Panc1 (cell line): ENCODE measurements at places on chromosomes 5 and 9.

DNA sequence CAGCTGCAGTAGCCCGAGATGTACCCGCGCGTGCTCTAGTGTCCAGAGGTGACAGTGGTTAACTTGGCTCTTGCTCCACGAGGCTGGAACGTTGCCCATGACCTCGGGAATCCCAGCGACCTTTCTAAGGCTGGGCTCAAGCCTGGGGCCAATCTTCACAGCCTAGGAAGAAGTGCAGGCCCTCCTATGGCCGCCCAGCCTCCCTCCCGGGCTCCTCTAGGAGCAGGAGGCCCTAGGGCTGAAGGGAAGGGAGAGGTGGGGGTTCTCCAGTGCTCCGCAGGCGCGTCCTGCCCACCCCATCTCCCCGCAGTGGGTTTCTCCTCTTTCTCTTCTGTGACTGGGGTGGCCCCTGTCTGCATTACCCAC lies 13.3 kb downstream of the NR2F1 start:
- no peak for DNase-seq

DNA sequence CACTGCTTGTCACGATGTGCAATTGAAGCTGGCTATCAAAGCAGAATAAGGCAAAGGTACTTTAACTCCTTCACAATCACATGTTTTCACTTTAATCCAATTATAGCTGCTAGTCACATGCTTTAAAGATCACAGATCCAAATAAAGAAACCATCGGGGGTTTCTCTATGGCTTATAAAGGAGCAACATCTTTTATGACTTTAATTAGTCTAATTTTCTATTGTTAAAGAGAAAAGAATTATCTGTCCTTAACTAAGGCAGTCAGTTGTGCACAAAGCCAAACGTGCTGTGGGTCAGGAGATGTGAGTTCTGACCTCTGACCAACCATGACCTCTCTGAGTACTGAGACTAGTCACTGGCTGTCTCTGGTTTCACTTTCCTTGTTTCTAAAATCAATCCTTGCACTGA lies 561.1 kb downstream of the RAB3C start:
- DNase-seq = no peak

- DNase-seq = no peak
These were observed 320.2 kb downstream of the RFX3 start for GRCh38 chr9:3205421-3206095.

DNA sequence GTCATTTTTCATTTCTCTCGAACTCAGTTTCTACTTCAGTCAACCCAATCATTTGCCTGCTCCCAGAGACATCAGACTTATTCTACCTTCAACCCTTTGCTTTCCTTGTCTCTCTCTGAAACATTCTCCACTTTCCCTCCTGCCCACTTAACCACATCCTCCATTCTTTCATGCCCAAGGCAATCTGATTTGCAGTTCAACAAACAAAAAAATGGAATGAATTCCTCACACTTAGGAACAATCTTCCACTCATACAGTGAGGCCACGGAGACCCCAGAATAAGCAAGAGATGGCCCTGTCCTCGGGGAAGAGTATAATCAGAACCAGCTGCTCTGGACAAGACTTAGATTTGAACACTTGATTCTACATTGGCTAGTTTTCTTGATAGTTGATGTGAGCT lies 180.5 kb downstream of the RFK start:
- no peak for DNase-seq

DNA sequence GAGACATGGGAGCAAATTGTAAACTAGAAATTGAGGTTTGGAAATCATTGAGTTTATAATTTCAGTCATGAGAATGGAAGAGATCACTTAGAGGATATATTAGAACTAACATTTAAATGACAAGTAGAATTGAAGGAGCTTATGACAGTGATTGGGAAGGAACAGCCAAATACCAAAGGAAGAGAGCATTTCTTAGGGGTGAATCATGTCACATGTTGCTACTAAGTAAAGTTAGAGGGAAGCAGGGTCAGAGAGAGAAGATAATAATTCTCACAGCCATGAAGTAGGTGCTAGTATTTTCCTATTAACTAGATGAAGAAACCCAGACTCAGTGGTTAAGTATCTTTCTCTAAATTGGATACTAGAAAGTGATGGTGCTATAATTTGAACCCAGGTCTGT lies 59.3 kb downstream of the COMMD10 start:
- no peak for DNase-seq

GRCh38 chr5:177994561-177995190 lies 1.4 kb downstream of the PROP1 start:
- no peak for DNase-seq

DNA sequence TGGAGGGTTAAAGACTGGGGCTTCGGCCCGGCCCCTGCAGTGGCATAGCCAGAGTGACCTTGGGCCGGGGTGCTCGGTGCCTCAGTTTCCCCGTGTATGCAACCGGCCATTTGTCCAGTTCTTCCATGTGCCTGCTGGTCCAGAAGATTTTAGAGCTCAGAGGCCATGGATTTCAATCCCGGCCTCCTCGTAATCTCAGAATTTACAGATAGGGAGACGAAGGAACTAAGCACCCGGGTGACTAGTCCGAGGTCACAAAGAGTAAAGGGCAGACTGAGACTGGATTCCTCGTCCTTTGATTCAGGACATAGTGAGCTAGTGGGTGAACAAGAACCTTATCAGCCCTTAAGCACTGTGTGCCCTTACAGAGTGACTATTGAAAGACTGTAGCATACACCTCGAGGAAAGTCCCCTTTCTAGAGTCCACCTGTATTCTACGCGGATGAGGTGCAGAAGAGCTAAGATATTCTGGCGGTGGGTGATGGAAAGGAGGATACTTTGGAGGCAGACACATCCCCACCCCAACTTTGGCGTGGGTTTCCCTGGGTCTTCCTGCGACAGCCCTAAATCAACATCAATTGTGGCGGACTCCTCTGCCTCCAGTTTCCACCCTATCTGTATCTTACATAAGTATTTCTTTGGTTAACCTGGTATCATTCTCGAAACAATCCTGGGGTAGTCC lies 597 bp downstream of the SLC31A1 start:
- DNase-seq = no peak

DNA sequence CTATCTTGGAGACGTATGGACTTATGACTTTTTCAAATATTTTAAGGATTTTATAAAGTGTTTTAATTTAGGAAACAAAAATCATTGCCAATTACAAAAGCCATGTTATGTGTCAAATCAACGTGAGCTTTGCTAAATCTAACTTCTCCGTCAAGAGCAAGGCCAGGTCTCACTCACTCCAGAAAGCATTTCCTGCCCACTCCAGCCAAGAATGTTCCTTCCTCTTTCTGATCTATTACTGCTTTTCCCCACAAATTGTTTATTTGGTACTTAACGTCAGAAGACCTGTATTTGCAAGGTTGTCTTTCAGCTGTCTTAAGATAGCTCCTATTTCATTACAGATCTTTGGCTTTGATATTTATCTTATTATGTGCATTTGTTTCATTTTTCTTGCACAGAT lies 193.5 kb upstream of the HAPLN1 start:
- DNase-seq = no peak

DNA sequence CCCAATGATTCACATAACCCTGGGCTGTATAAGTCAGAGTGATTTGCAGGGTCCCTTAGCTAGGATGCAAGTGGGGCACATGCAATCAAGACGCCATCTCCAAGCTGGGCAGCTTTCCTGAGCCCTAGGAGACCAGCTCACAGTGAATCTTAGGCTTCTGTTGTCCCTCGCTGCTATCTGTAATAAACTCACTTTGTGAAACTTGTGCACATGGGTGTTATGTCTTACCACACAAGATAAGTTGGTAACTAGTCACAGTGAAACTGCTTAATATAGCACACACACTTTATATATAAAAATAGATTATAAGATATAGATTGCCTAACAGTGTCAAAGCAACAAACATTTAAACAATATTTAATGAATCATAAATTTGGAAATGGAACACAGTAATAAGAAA lies 658.5 kb downstream of the SLCO4C1 start:
- DNase-seq = no peak

- DNase-seq = no peak
These were observed 61.4 kb downstream of the SLC44A1 start for GRCh38 chr9:105305856-105306255.

DNA sequence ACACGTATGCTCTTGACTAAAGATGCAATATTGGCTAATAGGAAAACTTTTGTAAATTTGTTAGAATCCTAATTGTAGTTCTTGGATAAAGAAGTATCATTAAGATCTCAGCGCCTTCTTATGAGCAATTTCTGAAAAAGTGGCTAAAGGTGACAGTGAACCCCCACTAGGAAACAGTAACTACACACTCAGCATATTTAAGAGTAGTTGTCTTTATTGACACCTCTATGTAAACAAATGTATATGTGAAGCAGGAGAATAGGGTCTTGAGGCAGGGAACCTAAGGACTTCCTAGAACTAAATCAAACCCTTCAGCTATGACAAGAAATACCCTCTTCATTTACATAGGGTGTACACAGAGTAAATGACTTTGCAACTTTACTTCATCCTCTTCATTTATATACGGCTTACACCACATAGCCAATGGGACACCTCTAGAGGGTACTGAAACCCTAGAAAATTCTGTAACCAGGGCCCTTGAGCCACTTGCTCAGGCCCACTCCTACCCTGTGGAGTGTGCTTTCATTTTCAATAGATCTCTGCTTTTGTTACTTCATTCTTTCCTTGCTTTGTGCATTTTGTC lies 2.8 kb downstream of the NIPSNAP3A start:
- no peak for DNase-seq

DNA sequence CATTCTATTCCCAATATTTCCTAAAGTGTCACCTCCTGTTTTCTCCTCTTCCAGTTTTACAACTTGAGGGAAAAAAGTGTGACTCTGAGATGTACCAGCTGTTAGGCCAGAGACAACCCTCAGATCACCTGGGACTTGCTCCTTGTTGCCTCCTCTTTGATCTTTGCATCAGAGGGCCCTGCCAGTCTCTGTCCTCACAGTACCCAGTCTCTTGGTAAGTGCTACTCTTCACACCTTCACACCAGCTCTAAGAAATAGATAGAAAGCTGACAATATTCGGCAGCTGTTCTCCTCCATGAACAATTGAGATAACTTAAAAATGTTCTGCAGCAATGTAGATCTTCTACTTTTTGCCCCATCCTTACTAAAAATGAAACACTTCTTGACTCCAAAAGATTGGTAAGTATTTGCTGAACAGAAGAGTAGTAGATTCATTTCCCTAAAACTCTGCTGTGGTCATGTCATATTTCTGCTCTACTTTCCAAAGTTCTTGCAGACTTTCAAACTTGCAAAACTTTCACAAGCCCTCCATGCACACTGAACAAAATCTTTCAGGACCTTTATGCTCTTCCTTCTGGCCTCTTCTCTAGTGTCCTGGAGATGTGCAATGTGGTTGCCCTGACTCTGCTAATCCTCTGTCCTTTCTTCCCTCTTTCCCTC lies 188.6 kb downstream of the SNX18 start:
- no peak for DNase-seq

DNA sequence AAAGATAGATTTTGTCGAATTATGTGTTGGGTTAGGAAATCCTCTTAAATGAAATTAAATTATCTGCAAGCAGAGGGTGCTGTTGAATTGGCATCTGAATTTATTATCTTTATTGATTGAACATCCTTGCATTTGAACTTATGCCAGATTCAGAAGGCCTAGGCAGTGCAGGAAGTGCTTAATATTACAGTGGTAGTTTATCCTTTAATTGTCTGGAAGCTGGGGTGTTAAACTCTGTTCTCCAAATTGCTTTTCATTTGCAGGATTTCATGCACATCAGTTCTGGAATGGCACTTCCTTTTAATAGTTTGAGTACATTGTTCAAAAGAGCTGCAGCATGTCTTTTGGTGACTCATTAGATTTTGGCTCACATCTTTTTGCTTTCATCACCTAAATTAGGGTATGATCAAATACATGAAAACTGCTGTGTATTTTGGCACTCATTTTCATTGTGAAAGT lies 186.3 kb downstream of the KDM4C start:
- DNase-seq = no peak

DNA sequence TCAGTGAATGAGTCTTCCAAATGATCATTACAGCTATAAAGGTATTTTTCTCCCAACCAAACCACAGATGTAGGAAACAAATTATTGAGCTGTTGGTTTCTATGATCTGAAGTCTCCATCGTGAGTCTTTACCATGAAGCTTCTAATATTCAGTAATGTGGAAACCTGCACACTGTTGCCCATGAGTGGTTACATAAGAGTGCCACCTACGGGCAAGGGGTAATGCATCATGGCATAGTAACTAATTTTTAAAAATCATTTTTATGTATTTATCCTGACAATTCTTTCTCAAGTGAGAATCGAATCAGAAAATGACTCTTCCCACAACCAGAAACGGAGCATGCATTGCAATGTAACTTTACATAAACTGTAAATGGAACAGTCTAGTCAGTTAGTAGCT lies 282.5 kb upstream of the SMARCA2 start:
- no peak for DNase-seq

DNA sequence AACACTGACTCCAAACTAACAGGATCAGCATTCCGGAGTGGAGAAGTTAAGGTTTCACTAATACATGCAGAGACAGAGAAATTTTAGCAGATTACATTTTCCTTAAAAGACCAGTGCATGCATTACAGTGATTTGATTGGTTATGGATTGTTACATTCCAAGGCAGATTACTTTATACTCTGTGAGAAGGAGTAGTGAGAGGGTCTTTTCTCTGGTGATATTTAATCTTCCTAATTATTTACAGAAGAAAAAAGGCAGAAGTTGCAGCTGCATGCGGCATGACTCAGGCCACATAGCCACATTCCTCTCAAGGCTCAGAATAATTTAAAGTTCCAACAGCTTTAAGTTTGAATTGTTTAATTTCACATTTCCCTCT lies 53.0 kb upstream of the PDZD2 start:
- no peak for DNase-seq

GRCh38 chr5:169988947-169989346 lies 8.7 kb upstream of the INSYN2B start:
- no peak for DNase-seq

DNA sequence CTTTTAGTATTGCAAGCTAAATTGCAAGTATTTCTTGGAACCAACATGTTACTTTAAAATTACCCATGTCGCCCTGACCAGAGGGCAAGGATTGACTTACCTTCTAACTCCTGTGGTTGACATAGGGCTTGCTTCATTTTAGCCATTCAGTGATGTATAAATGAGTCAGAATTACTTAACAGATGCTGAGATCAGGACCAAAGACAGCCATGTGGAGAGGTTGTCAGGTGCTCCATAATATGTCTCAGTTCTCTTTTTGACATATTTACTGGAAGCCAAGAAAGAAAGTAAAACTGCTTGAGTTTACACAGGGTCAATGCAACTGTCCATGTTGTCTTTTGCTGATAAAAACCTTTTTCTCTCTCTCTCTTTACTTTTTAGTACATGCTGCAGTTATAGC lies 33.2 kb downstream of the F2RL2 start:
- no peak for DNase-seq

GRCh38 chr5:98454904-98455303 lies 318.6 kb upstream of the RGMB start:
- DNase-seq = peak; percentile 72

- no peak for DNase-seq
These were observed 13.6 kb upstream of the SET start for GRCh38 chr9:128675382-128675781.

- DNase-seq = no peak
These were observed 69.0 kb upstream of the SLC12A2 start for GRCh38 chr5:128014578-128014977.

- DNase-seq = no peak
These were observed 79.4 kb downstream of the LURAP1L start for GRCh38 chr9:12854221-12854620.
